ENCODE measurements at places on chromosomes 4 and X.

DNA sequence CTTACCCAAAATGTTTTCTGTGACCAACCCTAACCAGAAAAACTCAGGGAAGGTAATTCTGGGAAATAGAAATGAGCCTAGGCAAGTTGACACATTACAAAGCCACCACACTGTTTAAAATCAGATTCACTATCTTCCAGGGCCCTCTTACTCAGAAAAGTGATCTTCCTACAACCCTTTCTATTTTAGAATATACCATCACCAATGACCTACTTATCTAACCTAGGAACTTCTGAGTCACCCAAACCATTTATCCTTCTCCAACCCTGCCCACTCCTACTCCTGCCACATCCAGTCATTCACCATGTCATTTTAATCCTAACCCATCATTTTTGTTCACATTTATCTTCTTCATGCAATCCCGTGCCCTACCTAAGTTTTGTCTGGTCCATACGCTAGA is 89.9 kb downstream of the FTHL17 start:
- DNase-seq: no peak

DNA sequence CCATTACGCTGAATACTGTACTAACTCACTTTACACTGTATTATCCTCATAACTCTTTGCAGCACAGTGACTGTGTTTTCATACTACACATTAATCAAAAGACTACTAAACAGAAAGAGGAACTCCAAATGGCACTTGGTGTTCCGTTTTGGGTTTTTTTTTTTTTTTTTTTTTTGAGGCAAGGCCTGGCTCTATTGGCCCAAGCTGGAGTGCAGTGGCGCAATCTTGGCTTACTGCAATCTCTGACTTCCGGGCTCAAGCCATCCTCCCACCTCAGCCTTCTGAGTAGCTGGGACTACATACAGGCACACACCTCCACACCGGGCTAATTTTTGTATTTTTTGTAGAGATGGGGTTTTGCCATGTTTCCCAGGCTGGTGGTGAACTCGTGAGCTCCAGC is 10.7 kb downstream of the KLHL8 start:
- DNase-seq: no peak

DNA sequence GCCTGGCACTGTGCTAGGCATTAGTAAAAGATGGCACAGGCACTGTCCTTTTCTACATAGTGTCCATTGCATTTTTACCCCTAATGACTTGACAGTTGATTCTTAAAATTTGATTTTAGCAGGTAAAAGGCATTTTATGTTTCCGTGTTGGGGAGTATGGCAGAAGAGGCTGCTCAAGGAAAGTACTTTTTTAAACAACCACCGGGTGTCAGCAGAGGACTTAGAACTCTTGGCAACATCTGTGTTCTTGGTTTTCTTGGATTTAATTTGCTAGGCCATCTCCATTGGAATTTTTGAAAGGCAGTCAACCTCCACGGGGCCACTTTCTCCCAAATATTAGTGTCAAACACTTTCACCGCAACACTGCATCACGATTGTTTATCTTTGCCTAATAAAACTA is 102.9 kb downstream of the TSPAN7 start:
- peak; percentile 68 for DNase-seq

- peak; percentile 63 for DNase-seq
These were observed 71.7 kb downstream of the APBB2 start for GRCh38 chr4:41142376-41143310.

- DNase-seq: no peak
These were observed 24.3 kb downstream of the RBM10 start for GRCh38 chrX:47169273-47169672.

GRCh38 chr4:19905024-19905423 is 346.7 kb upstream of the SLIT2 start:
- DNase-seq: no peak

- DNase-seq: no peak
These were observed 109.4 kb downstream of the PDHA2 start for GRCh38 chr4:95949136-95949765.

- DNase-seq: no peak
These were observed 53.4 kb downstream of the GRXCR1 start for GRCh38 chr4:42945874-42946273.

GRCh38 chr4:43716721-43717395 is 731.8 kb downstream of the KCTD8 start:
- DNase-seq: no peak

DNA sequence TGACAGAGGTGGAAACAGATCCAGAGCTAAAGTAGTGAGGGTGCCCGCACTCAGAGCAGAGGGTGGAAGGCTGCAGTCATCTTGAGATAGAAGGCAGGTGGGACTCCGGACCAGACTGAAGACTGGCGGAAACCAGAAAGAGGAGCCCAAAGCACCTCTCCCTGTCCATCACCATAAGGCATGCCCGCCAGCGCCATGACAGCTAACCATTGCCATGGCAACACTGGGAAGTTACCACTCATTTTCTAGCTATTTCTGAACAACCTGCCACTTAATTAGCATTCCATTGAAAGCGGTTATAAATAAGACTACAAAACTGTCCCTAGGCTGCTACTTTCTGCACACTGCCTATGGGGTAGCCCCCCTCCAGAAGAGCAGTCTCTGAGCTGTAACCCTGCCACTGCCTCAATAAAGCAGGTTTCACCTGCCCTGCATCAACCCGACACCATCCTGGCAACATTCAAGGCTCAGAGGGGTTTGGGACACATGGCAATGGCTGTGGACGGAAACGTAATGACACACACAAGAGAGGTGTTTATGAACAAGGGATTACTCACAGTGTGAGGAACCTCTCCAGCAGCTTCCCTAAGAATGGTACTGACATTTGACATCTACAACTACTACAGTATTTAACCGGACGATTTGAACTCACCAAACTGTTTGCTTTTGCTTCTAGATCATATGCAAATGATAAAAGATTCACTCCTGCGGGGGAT is 27.8 kb upstream of the FGFBP2 start:
- DNase-seq: no peak

DNA sequence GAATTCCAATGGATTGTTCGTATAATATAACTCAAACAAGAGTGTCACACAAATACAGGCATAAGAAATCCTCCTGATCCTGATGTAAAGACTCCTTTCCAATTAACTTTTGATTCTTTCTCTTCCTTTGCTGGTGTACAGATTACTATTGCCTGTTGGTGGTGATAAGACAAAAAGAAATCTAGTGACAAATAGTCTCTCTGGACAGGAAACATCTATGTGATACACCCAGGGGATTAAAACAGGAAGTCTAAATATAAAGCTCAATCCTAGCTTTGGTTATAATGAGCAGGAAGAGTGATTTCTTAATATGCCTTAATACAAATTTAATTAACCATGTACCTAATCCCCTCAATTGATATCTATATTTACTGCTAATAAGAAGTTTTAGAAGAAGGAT is 45.1 kb downstream of the ARHGEF6 start:
- no peak for DNase-seq

- peak; percentile 3 for DNase-seq
These were observed 28.6 kb downstream of the TEX13A start for GRCh38 chrX:105191878-105192277.

DNA sequence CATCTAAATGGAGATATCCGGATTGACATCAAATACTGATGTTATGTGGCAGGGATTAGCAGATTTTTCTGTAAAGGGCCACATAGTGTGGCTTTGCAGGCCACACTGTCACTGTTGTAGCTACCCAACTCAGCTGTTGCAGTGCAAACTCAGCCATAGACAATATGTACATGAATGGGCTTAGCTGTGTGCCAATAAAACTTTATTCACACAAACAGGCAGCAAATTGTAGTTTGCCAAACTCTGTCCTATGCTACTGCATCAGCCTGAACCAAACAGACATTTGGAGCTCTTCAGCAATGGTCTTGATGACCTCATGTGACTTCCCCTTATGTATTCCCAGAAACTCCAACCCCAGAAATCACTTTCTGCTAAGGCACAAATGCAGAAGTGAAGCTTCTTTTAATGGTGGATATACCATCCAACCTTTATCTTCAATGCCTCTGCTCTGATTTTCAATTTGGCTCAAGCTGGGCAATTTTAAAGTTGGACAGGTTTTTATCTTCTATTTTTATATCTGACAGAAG is 18.4 kb upstream of the TRPC5OS start:
- DNase-seq: no peak

DNA sequence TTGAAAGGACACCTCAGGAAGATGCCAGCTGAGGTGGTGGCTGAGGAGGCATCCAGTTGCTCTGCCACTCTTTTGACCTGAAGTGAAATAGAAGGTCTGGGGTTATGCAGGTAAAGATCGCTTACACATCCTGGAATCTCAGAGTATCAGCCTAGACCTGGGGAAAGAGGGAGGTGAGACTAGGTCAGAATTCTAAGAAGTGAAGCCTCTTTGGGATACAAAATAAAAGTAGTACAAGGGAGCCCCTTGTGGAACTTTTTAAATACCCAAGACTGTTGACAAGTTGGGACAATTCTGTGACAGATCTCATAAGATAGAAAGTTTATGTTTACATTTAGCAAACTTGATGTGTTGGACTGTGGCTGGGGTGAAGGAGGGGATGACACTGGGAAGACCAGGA is 263.1 kb downstream of the SPRY1 start:
- DNase-seq: no peak

DNA sequence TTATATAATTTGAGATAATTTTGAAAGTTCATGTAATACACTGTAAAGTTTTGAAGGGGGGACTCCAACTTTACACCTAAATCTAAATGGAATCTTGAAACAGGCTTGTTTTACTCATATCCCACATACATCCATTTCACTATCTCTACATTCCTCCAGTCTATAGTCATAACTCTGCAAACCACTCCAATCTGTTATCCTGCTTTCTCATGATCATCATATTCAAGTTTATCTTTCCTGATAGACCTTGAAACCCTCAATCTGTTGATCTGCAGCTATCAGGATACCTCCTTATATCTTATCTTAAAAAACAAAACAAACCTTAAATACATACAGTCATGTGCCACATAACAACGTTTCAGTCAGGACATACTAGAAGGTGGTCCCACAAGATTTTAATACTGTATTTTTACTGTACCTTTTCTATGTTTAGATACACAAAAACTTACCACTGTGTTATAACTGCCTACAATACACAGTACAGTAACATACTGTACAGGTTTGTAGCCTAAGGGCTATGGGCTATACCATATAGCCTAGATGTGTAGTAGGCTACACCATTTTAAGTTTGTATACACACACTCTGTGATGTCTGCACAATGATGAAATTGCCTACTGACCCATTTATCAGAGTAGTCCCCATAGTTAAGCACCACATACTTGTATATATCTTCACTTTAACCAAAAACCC is 14.0 kb downstream of the CHIC2 start:
- no peak for DNase-seq

DNA sequence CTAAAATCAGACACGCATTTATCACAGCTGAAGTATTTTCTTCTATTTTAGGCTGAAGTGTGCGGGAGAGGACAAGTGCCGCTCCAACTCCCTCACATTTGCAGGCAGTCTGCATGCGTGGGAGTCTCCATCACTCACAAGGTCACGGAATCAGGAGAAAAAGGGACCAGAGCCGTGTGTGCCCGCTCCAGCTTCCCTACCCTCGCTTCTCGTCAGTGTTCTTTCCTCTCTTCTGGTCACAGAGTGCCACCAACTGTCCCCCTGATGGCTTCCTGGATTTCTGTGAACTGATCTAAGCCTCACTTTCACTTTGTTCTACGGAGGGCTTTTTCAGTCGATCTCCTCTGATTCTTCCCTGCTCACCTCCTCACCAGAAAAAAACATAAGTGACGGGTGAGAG is 407.4 kb upstream of the AADAT start:
- DNase-seq: no peak

DNA sequence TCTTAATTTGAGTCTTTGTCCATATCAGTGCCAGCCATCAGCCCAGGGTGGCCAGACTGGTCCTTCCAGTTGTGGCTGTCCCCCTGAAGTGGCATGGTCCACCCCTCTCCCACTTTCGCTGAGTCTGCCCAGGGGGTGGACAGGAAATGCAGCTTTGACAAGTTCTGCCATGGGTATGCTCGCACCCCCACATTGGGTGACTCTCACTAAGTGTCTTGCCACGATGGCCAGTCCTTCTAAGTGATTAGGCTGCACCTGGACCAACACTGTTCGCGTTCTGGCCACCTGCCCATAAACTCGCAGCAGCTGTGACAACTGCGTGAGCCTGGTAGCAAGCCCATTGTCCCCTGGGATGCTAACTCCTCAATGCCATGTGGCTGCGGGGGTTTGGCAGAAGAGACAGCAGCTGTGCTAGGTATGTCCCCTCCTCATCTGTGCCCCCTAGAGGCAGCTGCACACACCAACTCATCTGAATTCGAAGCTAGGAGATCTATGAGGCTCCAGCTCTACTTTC is 10.0 kb upstream of the LNX1 start:
- peak; percentile 26 for DNase-seq

- DNase-seq: no peak
These were observed 142.7 kb downstream of the NPNT start for GRCh38 chr4:106038012-106038411.

DNA sequence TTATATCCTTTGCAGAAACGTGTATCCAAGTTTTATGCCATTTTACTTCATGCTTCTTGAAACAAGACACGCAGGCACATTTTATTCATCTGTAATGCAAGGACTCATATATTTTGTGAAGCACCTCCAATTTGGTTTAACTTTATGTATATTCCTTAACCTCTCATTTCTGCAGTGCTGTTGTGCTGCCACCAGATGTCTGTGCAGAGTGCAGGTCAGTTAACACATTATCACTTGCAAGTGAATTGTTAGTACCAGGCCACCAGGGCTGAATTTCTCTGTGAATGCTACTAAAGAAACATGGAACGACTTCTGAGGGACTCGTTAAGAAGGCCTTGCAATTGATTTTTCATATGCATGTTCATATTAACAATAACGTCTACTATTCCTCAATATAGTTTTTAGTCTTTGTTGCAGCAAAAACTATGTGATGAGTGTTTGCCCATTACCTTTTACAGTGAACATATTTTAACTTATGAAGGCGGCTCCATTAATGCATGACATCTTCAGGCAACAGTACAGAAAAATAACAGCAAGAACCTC is 770.3 kb downstream of the NLGN4X start:
- DNase-seq: no peak

GRCh38 chr4:26724534-26724933 is 136.1 kb upstream of the STIM2 start:
- DNase-seq: no peak

Data from lung (tissue), 17 donors.